ENCODE measurements at places on chromosomes 12 and 14.

- H3K36me3 ChIP-seq, result peaks cover 60% of the 10 kb centered on the region
- H3K27me3 ChIP-seq, result no peaks in the 10 kb centered on the region
- H3K4me1 ChIP-seq, result peaks cover 32% of the 10 kb centered on the region
- no peak for DNase-seq
- no peak overlapping the region for H3K4me3 ChIP-seq
These were observed 55.6 kb upstream of the OR5AU1 start for GRCh38 chr14:21211509-21211908.

DNA sequence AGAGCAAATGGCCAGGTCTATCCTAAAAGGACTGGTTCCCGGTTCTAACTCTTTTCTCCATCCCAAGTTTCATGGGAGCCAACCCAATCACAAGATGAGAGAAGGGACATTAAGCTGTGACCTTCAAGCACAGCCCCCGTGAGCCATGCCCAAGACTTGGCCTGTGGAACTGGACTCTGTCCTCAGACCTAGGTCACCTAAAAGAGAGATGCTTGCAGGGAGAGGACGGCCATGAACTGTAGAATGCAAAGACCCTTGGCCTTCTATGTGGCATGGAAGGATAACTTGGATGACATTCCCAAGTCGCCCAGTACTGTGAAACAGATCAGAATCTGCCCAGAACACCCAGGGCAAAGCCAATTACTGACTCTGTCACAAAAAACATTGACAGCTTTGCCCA, 263.5 kb downstream of the DPF3 start:
- H3K27ac ChIP-seq, result no peak overlapping the region
- H3K27me3 ChIP-seq, result no peaks in the 10 kb centered on the region
- no peak for DNase-seq
- H3K36me3 ChIP-seq, result no peaks in the 10 kb centered on the region

- H3K27me3 ChIP-seq, result no peaks in the 10 kb centered on the region
- no peak overlapping the region for H3K27ac ChIP-seq
- H3K36me3 ChIP-seq, result no peaks in the 10 kb centered on the region
- H3K4me1 ChIP-seq, result peaks cover 3% of the 10 kb centered on the region
- no peak overlapping the region for H3K4me3 ChIP-seq
- no peak for DNase-seq
These were observed 51.5 kb downstream of the HCAR2 start for GRCh38 chr12:122651520-122652224.

DNA sequence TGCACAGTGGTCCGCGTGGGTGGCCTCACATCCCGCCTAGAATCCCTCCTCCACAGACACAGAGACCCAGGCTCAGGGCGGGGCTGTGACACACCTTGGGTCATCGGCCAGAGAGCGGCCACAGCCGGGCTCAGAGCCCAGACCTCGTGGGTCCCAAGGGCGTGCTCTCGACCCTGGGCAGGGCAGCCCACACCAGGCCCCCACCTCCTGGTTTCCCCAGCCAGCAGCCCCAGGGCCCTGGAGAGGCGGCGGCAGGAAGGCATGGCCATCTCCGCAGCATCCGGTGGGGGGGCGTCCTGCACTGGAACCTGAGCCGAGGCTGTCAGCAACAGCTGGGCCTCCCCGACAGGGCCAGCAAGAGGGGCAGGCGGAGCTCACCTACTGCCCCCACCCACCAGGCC, 15.2 kb downstream of the JAG2 start:
- no peaks in the 10 kb centered on the region for H3K4me1 ChIP-seq
- H3K36me3 ChIP-seq, result peaks cover 3% of the 10 kb centered on the region
- peak; percentile 79 for DNase-seq

DNA sequence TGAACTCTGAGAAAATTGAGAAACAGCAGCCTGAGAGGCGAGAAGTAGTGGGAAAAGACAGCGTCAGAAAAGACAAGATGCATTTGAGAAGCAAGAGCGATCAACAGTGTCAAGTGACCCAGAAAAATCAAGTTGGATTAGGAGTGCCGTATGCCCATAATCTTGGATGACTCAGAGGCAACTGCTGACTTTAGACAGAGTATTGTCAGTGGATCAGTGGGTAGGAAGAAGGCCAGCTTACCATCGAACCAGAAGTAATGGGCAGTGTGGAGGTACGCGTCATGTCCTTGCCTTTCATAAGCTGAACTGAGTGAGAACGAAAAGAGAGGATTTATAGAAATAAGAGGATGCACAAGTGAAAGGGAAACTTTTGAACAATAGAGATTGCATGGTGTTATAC, 151.0 kb upstream of the NAV3 start:
- DNase-seq, result no peak
- no peak overlapping the region for H3K27ac ChIP-seq
- H3K4me1 ChIP-seq, result no peaks in the 10 kb centered on the region

DNA sequence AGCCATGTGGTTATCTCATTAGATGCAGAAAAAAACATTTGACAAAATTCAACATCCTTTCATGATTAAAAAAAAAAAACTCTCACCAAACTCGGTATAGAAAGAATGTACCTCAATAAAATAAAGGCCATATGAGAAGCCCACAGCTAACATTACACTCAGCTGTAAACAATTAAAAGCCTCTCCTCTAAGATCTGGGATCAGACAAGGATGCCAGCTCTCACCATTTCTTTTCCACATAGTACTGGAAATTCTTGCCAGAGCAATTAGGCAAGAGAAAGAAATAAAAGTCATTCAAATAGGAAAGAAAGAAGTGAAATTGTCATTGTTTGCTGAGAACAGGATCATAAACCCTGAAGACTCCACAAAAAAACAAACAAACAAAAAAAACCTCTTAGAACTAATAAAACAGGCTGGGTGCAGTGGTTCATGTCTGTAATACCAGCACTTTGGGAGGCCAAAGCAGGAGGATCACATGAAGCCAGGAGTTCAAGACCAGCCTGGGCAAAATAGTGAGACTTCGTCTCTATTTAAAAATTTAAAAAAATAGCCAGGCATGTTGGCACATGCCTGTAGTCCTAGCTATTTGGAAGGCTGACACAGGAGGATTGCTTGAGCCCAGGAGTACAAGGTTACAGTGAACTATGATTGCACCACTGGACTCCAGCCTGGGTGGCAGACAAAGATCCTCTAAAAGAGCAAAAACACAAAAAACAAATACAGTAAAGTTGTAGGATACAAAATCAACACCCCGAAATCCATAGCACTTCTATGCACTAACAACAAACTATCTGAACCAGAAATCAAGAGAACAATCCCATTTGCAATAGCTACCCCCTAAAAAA, 114.4 kb downstream of the FOXA1 start:
- DNase-seq, result no peak
- H3K27me3 ChIP-seq, result no peaks in the 10 kb centered on the region
- peaks cover 8% of the 10 kb centered on the region for H3K36me3 ChIP-seq
- H3K4me3 ChIP-seq, result no peak overlapping the region

GRCh38 chr12:32377344-32378055, 21.9 kb upstream of the FGD4 start:
- no peak for DNase-seq
- no peaks in the 10 kb centered on the region for H3K4me1 ChIP-seq
- H3K36me3 ChIP-seq, result peaks cover 2% of the 10 kb centered on the region
